GDM1 (cell line): ENCODE measurements at places on chromosomes 2 and 18.

GRCh38 chr2:160694221-160694620, 200.6 kb upstream of the RBMS1 start:
- DNase-seq = no peak

- DNase-seq = no peak
Measured at GRCh38 chr2:24207359-24207758, 32.5 kb downstream of the FAM228A start.

- no peak for DNase-seq
Measured at GRCh38 chr2:47195148-47195547, 40.0 kb upstream of the STPG4 start.

DNA sequence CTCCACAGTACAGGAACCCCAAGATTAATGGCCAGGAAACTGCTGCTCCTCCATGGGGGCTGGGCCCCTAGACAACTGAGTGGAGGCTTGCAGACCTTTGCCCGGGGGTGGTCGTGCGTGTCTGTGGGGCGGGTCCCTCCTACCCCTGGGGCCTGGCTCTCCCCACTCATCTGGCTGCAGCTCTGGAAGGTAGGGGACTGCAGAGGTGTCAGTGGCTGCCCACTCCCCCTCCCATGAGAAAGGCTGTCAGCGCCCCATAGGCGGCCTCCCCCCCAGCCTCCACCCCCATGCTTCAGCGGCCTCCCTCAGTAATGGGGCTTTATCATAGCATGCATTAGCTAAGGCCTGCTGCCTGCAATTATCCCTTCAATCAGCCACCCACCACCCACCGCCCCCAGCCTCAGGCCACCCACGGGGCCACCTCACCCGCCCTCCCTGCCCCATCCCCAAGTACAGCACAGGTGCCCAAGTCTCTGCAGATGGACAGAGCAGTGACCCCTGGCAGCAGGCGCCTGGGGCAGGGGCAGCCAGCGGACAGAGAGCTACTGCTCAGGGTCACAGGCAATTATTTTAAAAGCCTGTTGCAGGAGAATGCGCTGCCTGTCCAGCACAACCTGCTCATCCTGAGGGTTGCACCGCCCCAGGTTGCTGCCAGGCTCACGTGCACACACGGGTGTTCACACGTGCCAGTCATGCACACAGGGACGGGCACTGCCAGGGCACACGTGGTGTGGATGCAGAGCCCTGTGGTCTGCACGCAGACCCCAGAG, 9.1 kb upstream of the ECEL1 start:
- DNase-seq = no peak

GRCh38 chr2:45084361-45085020, 75.2 kb upstream of the SIX2 start:
- no peak for DNase-seq

- no peak for DNase-seq
Measured at GRCh38 chr2:166068981-166069380, 58.8 kb downstream of the SCN1A start.

DNA sequence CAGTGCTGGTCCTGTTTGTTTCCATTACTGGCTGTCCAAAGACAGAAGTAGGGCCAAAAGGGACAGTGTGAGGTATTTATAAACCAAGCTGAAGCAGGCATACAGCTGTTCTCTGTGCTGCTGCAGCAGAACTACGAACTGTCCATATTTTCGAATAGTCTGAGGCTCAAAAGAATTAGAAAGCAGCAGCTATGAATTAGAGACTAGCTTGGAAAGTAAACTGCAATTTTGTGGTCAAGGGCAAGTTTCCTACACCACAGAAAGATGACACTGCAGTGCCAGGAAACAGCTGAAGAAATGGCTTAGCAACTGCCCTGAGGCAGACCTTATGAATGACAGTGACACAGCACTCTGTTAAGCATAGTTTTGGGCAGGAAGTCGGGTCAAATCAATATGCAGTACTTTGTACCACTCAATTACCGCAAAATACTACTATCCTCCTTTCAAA, 125.3 kb downstream of the TMEM131 start:
- DNase-seq = peak; percentile 70

DNA sequence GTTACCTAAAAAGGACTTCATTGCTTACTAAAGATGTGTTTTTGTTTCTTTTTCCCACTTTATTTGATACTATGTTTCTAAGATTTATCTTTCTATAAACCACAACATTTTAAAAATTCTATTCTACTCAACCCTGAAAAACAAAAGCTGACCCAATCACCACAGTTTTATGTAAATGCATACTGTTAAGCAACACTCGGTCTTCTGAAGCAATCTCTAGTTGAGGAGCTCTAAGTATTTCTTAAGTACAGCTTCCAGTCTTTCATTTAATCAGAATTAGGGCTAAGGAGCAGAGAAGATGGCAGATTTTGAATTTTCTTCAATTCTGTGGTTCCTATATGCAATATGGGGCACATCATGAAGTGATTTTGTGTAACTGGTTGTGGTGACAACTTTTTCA, 72.2 kb upstream of the SLC4A10 start:
- DNase-seq = no peak

- peak; percentile 54 for DNase-seq
Measured at GRCh38 chr2:26469092-26469710, 8.7 kb downstream of the OTOF start.

DNA sequence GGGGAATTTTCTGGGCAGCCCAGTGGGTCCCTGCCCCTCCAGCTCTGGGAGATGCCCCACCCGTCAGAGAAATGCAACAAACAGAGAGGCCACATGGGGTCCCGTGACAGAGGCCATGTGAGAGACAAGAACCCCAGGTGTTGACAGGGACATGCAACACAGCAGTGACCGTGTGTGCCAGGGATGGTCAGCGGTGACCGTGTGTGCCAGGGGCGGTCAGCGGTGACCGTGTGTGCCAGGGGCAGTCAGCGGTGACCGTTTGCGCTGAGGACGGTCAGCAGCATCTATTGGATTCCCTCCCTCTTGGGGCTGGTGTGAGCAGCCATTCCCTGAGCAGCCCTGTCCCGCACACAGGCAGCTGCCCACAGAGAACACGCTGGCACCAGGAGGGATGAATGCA, 146.6 kb upstream of the OTOS start:
- no peak for DNase-seq

GRCh38 chr2:25362434-25363145, 20.9 kb upstream of the DNMT3A start:
- peak; percentile 66 for DNase-seq
